ENCODE measurements at places on chromosomes 3 and 15. TPM values are rescaled to one million over a fixed set of nuclear protein-coding genes. Genes with fewer than 3 reads are reported as not detected.

TF gene
- total RNA-seq = 1.1 TPM

TTC21A gene
- 11.6 TPM for total RNA-seq

DNA sequence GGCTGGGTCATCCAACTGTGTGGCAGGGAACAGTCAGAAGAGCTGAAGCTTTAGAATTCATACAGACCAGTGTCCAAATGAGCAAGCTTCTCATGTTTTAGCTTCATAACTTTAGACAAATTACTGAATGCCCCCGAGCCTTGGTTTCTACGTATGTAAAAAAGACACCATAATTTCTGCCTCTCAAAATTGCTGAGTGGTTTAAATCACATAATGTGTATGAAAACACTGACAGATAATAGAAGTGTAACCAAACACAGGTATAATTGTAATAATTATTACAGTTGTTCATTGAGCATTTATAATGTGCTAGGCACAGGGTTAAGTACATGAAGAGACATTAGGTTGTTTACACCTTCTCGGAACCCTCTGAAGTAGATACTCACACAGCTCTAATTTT, 207.2 kb downstream of the IGSF11 start:
- no peak for DNase-seq

DNA sequence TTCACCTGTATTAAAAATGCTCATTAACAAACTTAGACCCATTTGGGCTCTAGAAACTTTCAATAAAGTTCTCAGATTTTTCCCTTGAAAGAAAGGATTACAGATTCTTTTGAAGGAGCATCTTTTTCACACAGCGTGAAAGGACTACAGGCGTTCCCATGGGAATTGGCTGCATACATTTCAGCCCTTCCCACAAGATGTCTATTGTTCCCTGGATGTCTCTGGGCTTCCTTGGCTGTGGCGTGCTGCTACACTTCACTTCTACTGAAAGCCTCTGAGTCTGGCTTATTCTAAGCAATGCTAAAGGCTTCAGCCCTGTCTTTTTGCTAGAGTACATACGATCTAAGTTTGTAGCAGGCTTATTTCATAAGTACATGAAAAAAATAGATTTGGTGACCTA, 1.4 kb downstream of the VEPH1 start:
- DNase-seq = no peak

C3orf49 gene
- total RNA-seq = not detected
